Activated CD4-positive, alpha-beta memory T cell treated with anti-CD3 and anti-CD28 coated beads for 36 hours (primary cell): ENCODE measurements at places on chromosomes 1 and 21.

DNA sequence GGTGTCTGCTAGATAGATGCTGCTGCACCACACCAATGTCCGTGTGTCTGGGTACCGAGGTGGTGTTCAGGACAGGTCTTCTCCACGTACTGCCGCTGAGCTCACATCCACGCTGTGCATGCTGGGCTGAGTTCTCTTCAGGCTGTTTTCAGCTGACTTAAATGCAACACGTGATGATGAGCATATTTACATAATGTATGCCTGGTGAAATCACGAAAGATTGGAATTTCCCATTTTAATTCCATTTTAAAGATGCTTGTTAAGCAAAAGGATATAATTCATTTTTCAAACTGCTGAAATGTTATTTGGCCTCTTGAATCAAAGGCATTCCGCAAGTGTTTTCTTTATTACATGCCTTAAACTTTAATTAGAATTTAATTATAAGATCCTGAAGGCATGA is 107.9 kb downstream of the FGGY start:
- H3K27me3 ChIP-seq = no peaks in the 10 kb centered on the region
- H3K4me3 ChIP-seq = no peak overlapping the region
- DNase-seq = no peak
- no peaks in the 10 kb centered on the region for H3K4me1 ChIP-seq
- H3K36me3 ChIP-seq = no peaks in the 10 kb centered on the region

- no peak overlapping the region for H3K4me3 ChIP-seq
- no peak for DNase-seq
- H3K27ac ChIP-seq = no peak overlapping the region
- H3K36me3 ChIP-seq = peaks cover 4% of the 10 kb centered on the region
Observed at GRCh38 chr1:54272772-54273091, 72.8 kb downstream of the MRPL37 start.

- no peaks in the 10 kb centered on the region for H3K36me3 ChIP-seq
- no peaks in the 10 kb centered on the region for H3K27me3 ChIP-seq
- DNase-seq = no peak
- no peak overlapping the region for H3K4me3 ChIP-seq
- no peaks in the 10 kb centered on the region for H3K4me1 ChIP-seq
Observed at GRCh38 chr1:187630653-187631380, 802.1 kb downstream of the PLA2G4A start.

DNA sequence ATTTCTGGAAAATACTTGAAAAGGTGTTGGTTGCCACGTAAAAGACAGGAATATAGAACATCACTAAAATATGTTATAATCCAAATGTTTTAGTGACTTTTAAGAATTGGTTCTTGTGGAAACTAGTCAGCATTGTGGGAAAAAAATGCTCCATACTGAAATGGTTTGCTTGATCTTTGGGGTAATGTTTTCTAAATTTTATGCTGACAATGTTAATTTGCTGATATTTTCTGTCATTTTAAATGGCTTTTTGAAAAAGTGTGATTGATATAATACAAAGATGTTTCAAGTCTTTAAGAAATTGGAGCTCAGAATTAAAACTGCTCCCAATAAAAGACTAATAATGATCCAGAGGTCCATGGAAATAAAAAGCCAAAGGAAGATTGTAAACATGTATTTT is 610.9 kb downstream of the ADGRL2 start:
- DNase-seq = no peak
- H3K4me3 ChIP-seq = no peak overlapping the region
- no peaks in the 10 kb centered on the region for H3K27me3 ChIP-seq
- H3K27ac ChIP-seq = no peak overlapping the region

DNA sequence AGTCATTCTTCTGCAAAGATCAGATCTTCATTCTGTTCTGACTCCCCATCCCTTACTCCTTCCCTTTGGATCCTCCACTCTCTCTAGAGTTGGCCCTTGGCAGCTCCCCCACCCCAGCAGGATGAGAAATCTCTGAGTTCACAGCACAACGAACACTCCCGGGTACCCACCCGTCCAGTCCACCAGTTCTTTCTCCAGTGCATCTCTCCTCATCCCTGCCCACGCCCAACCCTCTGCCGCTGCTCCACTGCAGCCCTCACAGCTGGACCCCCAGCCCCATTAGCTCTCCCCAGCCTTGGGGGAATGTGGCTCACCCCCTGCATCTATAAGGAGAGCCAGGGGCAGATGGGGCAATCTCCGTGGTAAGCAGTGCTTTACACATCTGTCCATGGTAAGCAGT is 125.7 kb downstream of the MATN1 start:
- no peak for DNase-seq
- no peaks in the 10 kb centered on the region for H3K4me1 ChIP-seq
- H3K36me3 ChIP-seq = no peaks in the 10 kb centered on the region
- no peak overlapping the region for H3K4me3 ChIP-seq
- H3K27ac ChIP-seq = no peak overlapping the region

DNA sequence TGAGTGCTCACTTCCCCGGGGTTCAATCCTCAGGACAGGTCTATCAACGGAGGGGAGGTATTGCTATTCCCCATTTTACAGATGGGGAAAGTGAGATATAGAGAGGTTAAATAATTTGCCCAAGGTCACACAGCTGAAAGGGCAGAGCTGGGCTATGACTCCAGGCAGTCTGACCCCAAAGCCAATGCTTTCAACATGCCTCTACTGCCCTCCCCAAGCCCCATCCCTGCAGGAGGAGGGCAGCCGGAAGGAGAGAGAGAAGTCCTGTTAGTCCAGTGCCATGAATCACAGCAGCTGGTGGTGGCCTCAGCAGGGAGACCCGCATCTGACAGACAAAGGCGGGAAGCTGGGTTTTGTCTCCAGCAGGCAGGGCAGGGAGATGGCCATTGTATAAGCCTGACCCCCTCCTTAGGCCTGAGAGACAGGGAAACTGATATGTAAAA is 20.0 kb upstream of the CLIC4 start:
- H3K4me3 ChIP-seq = no peak overlapping the region
- H3K27ac ChIP-seq = no peak overlapping the region
- peaks cover 11% of the 10 kb centered on the region for H3K4me1 ChIP-seq
- no peaks in the 10 kb centered on the region for H3K27me3 ChIP-seq
- DNase-seq = no peak

DNA sequence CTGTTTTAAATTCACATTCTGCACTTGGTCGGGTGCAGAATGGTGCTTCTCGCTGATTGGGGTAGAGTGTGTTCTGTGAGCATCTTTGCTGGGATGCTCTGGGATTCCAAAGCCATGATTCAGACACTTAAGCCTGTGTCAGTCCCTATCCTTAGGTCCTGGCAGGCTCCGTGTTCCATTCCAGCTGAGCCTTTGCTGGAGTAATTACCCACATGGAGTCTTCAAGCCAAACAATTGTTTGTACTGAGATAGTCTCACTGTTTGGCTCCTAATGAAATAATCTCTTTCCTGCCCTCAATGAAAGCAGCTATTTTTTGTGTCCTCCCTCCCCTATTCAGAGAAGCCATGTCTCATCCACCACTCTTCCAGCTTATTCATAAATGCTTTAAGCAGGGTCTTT is 18.7 kb downstream of the SMAP2 start:
- peaks cover 57% of the 10 kb centered on the region for H3K36me3 ChIP-seq
- H3K27ac ChIP-seq = peak overlapping the region; percentile 85
- H3K4me1 ChIP-seq = peaks cover 92% of the 10 kb centered on the region
- DNase-seq = no peak
- H3K4me3 ChIP-seq = no peak overlapping the region

GRCh38 chr1:82321794-82322193 is 521.1 kb downstream of the ADGRL2 start:
- H3K27ac ChIP-seq = no peak overlapping the region
- no peaks in the 10 kb centered on the region for H3K4me1 ChIP-seq
- no peaks in the 10 kb centered on the region for H3K36me3 ChIP-seq

- DNase-seq = peak; percentile 42
- H3K4me3 ChIP-seq = no peak overlapping the region
- H3K27me3 ChIP-seq = no peaks in the 10 kb centered on the region
- peaks cover 5% of the 10 kb centered on the region for H3K36me3 ChIP-seq
- H3K4me1 ChIP-seq = peaks cover 17% of the 10 kb centered on the region
Observed at GRCh38 chr1:26697978-26698849, 2.4 kb downstream of the ARID1A start.

GRCh38 chr1:64519901-64520300 is 50.0 kb downstream of the CACHD1 start:
- DNase-seq = no peak
- H3K36me3 ChIP-seq = no peaks in the 10 kb centered on the region
- peaks cover 7% of the 10 kb centered on the region for H3K27me3 ChIP-seq
- H3K4me3 ChIP-seq = no peak overlapping the region

DNA sequence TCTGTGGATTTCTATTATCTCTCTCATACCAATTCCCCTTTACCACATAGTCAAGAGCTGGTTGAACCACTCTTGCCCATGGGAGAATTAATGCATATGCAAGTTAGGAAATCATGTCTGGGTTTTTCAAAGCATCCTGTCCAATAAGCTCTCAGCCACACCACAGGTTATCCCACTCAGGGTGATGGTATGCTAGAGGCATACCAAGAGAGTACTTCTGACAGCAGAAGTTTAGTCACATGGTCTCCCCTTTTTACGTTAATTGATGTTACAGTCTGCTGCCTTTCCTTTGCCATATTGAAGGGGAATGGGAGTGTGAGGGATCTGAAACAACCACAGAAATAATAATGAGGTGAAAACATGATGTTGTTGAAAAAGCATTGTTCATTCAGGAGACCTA is 135.8 kb upstream of the PBX1 start:
- H3K4me1 ChIP-seq = no peaks in the 10 kb centered on the region
- no peaks in the 10 kb centered on the region for H3K27me3 ChIP-seq
- H3K36me3 ChIP-seq = no peaks in the 10 kb centered on the region
- H3K4me3 ChIP-seq = no peak overlapping the region
- no peak for DNase-seq

- no peak overlapping the region for H3K4me3 ChIP-seq
- H3K27ac ChIP-seq = no peak overlapping the region
- DNase-seq = no peak
- peaks cover 4% of the 10 kb centered on the region for H3K36me3 ChIP-seq
- no peaks in the 10 kb centered on the region for H3K4me1 ChIP-seq
Observed at GRCh38 chr1:77833521-77834100, 54.2 kb downstream of the MIGA1 start.

GRCh38 chr21:36981049-36981391 is 14.6 kb upstream of the HLCS start:
- peaks cover 26% of the 10 kb centered on the region for H3K4me1 ChIP-seq
- H3K4me3 ChIP-seq = peak overlapping the region; percentile 50
- peaks cover 11% of the 10 kb centered on the region for H3K27me3 ChIP-seq
- no peaks in the 10 kb centered on the region for H3K36me3 ChIP-seq

DNA sequence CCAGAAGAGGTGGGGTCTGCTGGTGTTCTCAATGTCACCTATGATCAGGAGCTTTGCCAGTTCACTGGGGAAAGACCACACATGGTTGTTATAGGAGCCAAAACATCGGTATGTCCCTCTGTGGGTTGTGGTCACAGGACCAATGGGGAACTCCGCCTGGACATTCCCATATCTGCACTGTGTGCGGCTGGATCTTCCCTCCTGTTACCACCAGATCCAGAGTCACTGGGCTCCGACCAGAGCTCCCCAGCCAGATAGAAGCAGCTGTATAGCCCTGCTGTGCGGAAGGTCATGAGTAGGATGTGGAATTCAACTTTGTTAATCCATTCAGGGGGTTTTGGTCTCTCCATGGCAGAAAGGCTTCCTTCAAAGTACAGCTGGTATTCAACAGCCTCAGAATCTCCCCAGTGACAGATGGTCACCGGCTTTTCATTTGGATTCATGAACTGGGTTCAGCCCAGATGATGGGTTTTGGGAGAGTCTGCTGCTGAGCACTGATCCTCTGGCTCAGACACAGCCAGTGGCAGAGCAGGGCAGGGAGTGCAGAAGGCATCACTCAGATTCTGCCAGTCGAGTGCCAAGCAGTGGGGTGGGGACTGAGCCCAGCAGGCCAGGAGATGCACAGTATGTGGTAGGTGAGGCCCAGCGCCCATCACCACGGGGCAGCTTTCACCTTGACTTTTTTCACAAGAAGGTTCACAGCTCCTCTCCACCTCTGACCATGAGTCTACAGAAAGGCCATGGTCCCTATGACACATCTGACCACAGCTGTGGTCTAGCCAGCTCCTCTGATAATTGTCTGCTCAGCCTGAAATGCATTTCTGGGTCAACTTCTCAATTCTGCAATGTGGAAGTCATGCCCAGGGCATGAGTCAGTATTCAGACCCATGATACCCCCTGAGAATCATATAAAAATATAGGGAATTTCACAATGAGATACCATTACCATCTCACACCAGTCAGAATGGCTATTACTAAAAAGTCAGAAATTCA is 2.9 kb upstream of the SHCBP1L start:
- H3K4me3 ChIP-seq = no peak overlapping the region
- no peak overlapping the region for H3K27ac ChIP-seq
- no peaks in the 10 kb centered on the region for H3K36me3 ChIP-seq
- H3K4me1 ChIP-seq = no peaks in the 10 kb centered on the region
- no peak for DNase-seq
- peaks cover 21% of the 10 kb centered on the region for H3K27me3 ChIP-seq

DNA sequence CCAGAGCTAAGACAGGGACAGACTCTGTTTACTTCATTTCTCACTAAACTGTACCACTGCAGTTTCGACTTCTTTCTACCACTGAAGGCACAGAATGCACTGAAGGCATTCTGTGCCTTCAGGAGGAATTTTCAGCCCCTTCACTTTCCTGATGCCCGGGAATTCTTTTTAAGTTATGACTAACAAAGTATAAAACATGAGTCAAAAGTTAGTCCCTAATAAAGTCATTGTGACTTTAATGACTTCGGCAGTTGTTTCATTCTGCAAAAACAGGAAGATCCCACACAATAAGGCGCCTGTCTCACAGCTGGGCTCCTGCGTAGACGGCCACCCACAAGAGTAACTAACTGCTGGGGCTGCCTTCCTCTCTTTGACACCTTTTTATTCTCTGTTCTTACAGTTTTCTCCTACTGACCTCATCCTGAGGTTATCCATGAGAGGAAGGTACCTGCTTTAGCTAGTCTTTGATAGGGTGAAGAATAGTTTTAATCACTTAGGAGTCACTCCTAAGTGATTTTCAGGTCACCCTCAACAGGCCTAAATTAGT is 183.9 kb upstream of the SGIP1 start:
- peak overlapping the region; percentile 65 for H3K4me3 ChIP-seq
- H3K36me3 ChIP-seq = peaks cover 25% of the 10 kb centered on the region
- peak overlapping the region; percentile 83 for H3K27ac ChIP-seq
- no peaks in the 10 kb centered on the region for H3K27me3 ChIP-seq
- peaks cover 93% of the 10 kb centered on the region for H3K4me1 ChIP-seq

DNA sequence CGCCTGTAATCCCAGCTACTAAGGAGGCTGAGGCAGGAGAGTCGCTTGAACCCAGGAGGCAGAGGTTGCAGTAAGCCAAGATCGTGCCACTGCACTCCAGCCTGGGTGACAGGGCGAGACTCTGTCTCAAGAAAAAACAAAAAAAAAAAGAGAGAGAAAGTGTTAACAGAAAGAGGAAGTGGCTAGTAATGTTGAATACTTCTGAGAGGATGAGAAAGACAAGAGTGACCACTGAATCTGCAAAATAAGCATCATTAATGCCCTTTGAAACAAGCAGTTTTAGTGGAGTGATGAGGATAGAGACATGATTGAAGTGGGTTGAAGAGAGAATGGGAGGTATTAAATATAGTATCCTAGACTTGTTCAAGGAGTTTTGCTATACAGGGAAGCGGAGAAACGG is 11.7 kb downstream of the MPZ start:
- no peaks in the 10 kb centered on the region for H3K4me1 ChIP-seq
- no peak for DNase-seq
- no peak overlapping the region for H3K27ac ChIP-seq
- H3K36me3 ChIP-seq = no peaks in the 10 kb centered on the region
- H3K27me3 ChIP-seq = no peaks in the 10 kb centered on the region
